ENCODE measurements at places on chromosomes 13 and 19.

DNA sequence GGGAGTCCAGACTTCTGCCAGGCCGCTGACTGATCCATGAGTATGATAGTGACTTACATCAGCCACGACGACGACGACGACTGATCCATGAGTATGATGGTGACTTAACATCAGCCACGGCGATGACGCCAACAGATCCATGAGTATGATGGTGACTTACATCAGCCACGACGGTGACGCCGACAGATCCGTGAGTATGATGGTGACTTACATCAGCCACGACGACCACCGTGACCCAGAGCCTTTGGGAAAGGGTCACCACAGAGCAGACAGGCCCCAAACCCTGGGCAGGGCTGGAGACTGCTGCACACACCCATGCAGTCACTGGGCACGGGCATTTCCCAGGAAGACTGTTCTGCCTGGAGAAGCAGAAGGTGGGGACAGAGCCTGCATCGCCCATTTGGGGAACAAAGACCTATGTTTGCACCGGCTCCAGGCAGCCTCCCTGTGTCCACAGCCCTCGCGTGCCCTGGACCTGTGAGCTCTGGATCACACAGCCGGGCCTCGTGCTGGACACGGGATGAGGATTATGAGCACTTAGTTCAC, 130.9 kb upstream of the SPACA7 start:
- no peak for DNase-seq

DNA sequence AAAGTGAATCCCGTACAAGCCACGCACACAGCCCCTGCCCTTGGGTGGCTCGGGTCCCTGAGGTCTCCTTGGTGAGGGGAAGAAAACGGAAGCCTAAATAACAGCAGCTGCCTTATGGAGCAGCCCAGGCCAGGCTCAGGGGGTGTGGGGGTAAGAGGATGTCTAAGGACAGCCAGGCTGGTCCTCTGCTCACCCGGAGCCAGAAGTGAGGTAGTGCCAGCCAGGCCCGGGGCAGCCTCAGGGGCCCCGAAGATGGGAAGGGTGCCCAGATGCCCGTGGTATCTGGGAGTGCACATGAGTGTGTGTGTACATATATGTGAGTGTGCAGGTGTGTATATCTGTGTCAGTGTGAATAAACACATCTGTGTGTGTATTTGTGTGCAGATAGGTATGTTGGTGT, 38.4 kb upstream of the PEPD start:
- DNase-seq = no peak

DNA sequence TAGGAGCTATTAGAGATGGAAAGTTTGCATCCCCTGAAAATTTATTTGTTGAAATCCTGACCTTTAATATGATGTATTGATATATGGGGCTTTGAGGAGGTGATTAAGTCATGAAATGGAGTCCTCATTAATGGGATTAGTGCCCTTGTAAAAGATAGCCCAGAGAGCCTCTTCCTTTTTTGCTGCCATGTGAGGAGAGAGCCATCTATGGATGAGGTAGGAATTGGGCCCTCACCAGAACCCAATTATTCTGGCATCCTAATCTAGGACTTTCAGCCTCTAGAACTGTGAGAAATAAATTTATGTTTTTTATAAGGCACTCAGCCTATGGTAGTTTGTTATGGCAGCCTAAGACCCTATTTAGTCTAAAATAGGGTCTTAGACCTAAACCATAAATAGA, 250.2 kb upstream of the SLITRK1 start:
- DNase-seq = no peak

- no peak for DNase-seq
Observed at GRCh38 chr19:35719402-35720162, 1.8 kb downstream of the KMT2B start.

- DNase-seq = no peak
Observed at GRCh38 chr13:35140321-35140720, 198.3 kb downstream of the NBEA start.

- DNase-seq = no peak
Observed at GRCh38 chr13:49443357-49443703, 534 bp downstream of the CAB39L start.

All from activated T-helper 9 cell treated with anti-CD3 and anti-CD28 coated beads, Interleukin-2, amount 50 U/mL, for 16 hours (primary cell).